ENCODE measurements at places on chromosomes 12 and 14. TPM values are rescaled to one million over a fixed set of nuclear protein-coding genes. Genes with fewer than 3 reads are reported as not detected.

GLIPR1 gene
- total RNA-seq: 31.7 TPM

FBXO21 gene
- total RNA-seq: 42.7 TPM

INHBC gene
- total RNA-seq: not detected

SYT1 gene
- total RNA-seq: 5.6 TPM

IL31 gene
- not detected for total RNA-seq

OVCH1 gene
- total RNA-seq: not detected

ITGB7 gene
- total RNA-seq: 0.30 TPM

All from A549 treated with dexamethasone at 1 μM for 4 hours (cell line).